ENCODE measurements at places on chromosomes 13 and 19. TPM values are rescaled to one million over a fixed set of nuclear protein-coding genes. Genes with fewer than 3 reads are reported as not detected.

DNA sequence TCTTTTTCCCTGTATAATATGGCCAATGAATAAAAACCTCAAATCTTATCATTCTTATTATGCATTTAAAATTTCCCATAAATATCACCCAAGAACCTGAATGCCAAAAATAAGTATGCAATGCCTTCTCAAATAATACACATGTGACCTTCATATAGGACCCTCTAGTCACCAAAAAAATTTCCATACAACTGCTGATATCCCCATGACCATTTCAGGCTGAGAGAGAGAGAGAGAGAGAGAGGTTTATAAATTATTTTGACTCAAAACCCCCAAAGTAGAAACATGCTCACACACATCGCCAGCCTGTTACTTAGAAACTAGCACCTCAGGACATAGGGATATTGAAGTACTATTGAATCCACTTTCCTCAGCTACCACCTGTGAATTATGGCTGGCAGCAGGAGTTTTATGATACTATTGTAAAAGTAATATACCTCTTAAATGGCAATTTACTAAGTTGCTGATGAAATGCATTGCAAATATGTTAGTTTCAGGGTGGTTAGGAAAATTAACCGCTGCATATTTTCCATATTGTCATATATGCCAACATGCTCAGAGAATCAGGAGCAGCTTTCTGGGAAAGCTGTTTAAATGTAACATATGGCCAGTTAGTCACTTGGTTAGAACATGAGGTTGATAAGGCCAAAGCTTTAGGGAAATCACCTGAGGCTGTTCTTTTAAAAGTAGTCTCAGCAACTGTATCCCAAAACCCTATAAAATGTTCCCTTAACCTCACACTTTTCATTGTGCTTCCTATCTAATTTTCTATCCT lies 230.8 kb downstream of the DCT start:
- no peak for DNase-seq

DNA sequence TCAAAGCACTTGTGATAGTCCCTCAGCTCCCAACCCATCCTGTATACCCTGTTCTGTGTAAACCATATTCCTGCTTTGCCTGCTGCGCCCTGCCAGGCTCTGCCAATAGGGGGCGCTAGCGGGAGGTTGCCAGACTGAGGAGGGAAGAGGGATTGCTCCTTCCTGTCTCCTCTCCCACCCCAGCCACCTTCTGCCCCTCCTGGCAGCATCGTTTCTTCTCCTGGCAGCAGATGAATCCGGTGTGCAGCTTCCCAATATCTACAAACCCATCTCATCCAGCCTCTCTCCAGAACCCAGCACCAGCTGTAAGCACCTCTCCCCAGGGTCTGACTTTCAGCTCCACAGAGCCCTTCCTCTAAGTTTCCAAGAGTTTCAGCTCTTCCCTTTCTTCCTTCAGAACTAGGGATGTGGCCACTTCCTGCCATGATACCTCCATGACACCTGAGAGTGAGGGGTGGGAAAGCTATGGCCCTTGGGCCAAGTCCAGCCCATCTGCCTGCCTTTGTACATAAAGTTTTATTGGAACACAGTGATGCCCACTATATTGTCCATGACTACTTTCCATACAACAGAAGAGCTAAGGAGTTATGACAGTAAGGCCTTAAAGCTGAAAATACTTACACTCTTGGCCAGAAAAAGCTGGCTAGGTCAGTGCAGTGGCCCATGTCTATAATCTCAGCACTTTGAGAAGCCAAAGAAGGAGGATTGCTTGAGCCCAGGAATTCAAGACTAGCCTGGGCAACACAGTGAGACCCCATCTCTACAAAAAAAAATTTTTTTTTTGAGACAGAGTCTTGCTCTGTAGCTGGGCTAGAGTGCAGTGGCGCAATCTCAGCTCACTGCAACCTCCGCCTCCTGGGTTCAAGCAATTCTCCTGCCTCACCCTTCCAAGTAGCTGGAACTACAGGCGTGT lies 34.5 kb upstream of the ATP1A3 start:
- DNase-seq = peak; percentile 98

DNA sequence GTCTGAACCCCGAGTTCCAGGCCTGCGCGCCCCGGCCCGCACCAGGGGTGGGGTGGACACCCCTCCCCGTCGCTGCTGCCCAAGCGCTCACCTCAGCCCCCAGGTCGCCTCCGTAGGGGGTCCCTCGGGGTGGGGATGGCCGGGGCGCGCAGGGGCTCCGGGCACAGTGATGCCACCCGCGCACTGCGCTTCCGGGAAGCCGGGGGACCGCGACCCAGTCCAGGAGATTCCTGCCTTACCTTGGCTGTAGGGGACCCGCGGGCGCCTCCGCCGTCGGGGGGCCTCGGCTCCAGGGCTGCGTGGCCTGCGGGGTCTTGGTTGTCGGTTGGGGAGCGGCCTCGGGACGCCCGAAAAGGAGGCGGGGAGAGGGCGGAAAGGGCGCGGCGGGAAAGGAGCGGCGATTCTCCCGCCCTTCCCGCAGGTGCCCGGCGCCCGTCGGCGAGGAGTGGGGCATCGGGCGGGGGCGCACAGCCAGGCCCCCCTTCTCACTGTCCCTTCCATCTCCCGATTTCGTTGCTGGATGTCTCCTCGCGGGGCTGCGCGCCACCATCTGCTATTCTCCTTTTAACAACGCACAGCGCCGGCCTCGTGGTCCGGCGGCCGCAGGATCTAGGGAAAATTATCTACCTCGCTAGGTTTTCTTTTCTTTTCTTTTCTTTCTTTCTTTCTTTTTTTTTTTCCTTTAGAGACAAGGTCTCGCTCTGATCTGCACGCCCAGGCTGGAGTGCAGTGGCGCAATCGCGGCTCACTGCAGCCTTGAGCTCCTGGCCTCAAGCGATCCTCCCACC lies at the start of gene KEAP1:
TSS of gene KEAP1 (minus strand) at position 355 of the 788 bp plus-strand sequence. CDS start 3,323 bp downstream, outside the sequence.
- peak; percentile 79 for DNase-seq

DNA sequence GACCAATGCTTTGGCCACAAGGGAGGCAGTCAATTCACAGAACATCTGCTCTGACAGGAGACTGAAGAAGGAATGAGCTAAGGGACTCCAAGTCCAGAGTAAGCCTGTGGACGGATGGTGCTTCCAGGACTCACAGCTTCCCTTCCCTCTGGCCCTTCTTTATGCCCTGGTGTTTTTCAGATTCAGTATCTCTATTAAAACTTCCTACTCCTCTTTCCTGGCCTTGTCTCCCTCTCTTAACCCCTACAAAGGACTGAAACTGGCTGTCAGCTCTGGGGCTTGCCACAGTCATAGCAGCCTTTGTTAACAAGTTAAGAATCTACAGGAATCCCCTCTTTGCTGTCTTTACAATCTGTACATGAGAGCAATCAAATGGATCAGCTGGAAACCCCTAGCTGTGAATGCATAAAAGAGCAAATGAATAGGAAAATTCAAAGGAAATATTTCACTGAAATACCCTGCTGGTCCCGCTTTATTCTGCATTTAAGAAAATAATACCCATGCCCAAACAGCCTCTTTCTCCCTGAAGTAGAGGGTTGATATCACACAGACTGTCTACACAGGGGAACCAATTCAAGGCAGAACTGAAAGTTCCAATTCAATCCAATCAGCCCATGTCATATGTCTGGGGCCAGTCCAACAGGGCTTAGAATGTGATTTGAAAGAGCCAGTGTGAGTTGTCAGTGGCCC lies 192.3 kb downstream of the MZT1 start:
- DNase-seq = no peak

DNA sequence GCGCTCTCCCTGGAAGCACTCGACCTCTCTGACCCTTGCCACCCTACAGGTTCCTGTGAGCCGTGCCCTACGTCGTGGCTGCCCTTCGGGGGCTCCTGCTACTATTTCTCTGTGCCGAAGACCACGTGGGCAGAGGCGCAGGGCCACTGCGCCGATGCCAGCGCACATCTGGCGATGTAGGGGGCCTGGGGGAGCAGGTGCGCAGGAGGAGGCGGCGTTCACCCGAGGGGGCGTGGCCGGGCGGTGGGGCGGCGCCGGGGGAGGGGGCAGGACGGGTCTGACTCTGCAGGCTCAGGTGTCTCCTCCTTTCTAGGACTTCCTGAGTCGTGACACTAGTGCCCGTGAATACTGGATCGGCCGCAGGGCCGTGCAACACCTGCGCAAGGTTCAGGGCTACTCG lies 26.4 kb downstream of the CLEC4M start:
- DNase-seq = peak; percentile 89

GRCh38 chr13:112134391-112135075 lies 67.6 kb downstream of the SOX1 start:
- DNase-seq = peak; percentile 25

- DNase-seq = no peak
Measured at GRCh38 chr13:49023431-49023830, 47.7 kb downstream of the FNDC3A start.

GRCh38 chr13:92807353-92807752 lies 419.3 kb upstream of the GPC6 start:
- DNase-seq = no peak

- no peak for DNase-seq
Measured at GRCh38 chr19:30471441-30471840, 99.3 kb downstream of the ZNF536 start.

DNA sequence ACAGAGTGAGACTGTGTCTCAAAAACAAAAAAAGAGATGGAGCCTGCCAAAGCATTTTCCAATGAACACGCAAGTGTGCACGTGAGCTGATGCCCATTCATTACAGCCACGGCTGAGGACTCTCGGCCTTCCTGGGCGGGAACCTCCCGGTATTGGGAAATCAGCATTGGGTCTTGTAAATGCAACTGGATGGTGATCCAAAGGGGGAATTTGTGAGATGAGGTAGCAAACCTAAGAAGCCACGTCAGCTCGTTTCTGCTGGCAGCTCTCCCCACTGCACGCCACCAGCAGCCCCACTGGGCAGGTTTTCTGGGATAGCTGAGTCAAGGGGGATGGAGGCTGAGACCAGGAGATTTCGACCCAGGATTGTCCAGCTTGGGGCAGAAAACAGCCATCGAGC lies 11.5 kb downstream of the C13orf46 start:
- no peak for DNase-seq

- DNase-seq = peak; percentile 60
Measured at GRCh38 chr19:45597425-45598111, 4.4 kb downstream of the GPR4 start.

GRCh38 chr13:36211567-36211966 lies 2.8 kb downstream of the SOHLH2 start:
- no peak for DNase-seq

DNA sequence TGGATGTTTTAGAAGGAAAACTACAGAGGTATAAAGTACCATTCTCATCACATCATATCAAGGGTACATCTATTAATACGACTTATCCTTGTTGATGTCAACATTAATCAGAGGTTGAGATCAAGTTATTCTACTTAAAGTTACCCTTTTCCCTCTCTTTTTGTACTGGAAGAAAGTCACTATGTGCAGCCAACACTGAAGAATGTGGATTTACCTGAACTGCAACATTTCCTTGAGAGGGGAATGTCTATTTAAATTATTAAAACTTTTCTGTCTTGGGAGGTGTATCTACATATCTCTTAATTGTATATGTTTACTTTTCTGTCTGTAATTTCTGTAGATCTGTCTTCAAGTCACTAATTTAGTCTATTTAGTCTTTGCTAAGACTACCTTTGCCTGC lies 2.5 kb upstream of the FBXL3 start:
- no peak for DNase-seq

- peak; percentile 84 for DNase-seq
Measured at GRCh38 chr19:42403586-42403985, 13.5 kb upstream of the CNFN start.

Gene DYRK1B
- 21.8 TPM for total RNA-seq

Gene ZNF8
- 14.4 TPM for total RNA-seq

Gene OR7A5
- total RNA-seq = not detected

Gene USHBP1
- 6.2 TPM for total RNA-seq

Gene TUBA3C
- total RNA-seq = not detected

Gene ADM5
- total RNA-seq = 4.9 TPM

Gene POP4
- total RNA-seq = 59.7 TPM
